Epithelial cell of proximal tubule (primary cell): ENCODE measurements at places on chromosomes 4 and X.

- peak; percentile 38 for DNase-seq
Observed at GRCh38 chr4:108849611-108850168, 86.8 kb upstream of the ETNPPL start.

GRCh38 chrX:118566359-118566758 is 70.7 kb downstream of the DOCK11 start:
- DNase-seq = no peak

DNA sequence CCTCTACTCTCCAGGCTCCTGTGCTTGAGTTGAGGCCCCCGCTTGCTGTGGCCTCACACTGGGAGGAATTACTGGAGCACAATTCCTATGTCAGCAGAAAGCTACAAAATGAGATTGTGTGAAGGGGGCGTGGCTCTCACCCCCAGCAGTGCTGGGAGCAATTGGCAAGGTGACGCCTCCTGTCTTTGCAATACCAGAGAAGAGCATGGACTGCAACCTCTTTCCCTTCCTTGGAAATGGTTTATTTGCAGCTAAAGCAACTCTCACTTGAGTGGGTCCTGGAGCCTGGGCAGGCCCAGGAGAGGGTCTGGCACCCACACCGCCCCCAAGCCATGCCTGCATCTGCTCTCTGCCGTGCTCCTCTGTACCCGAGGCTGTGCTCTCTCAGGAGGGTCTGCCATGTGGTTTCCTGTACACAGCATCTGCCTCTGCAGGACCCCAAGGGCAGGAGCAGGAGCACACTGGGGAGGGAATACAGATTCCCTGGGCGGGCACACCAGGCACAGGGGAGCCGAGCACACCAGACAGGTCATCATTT is 32.9 kb upstream of the HGFAC start:
- DNase-seq = no peak

DNA sequence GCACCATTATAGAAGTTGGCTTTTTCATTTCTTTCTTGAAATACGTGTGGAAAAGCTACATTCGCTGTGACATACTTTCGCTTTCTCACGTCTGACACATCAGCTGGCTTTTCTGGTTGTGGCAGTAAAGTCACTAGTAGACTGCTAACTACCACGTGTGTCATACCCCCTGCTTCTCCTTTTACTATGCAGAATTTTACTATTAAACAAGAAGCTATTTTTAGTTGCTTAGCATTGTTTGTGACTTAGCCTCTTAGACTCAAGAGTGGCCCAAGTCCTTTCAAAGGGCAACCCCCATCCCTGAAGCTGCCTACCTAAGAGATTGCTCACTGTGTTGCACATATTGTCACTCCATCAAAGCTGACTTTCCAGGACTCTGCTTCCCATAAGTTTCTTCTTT is 2.1 kb upstream of the IL2 start:
- DNase-seq = no peak

DNA sequence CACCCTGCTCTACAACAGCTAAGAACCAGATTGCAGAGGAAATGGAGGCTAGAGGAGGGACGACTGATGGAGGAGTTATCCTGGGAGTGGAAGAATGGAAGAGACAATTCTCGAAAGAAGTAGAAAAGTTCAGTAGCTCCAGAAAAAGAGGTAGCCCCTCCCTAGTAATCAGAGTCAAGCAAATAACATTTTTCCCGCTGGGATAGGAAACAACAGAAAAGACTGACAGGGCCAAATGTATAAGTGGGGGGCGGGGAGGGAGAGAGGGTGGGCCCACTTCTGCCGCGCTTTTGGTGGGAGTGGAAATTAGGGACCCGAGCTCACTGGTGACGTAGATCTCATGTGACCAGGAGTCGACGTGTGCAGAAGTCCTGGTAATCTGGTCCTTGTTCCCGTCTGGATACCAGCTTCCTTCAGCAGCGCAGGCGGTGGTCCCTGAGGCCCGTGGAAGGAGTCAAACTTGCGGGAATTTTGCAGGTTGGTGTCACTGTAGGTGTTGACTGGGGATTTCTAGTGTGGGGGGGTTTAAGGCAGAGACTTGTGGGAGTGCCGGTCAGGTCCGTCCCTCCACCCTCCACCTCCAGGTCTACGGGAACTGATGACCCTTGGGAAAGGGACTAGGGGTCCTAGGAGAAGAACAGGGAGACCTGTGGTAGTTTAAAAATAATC is at the start of gene TCEAL9:
TSS of gene TCEAL9 (plus strand) at position 377 of the 669 bp plus-strand sequence. CDS start 1,179 bp downstream, outside the sequence.
- DNase-seq = no peak

DNA sequence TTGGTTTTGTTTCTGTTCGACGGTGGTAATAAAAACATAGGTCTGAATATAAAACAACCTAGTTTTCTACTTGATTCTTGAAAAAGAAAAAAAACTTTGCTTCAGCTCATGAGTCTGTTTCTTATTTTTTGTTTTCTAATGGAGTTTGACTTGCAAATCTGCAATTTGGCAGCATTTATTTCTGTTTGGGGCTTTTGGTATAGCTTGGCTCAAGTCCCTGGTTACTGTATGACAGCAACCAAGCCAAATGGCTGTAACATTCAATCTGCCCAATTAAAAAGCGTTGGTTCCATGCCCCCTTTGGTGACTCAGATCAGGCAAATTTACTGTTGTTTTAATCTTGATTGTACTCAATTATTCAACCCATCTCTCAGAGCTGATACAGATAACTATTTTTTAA is 263.4 kb downstream of the GRIA3 start:
- no peak for DNase-seq

GRCh38 chrX:16953606-16954211 is 7.3 kb downstream of the REPS2 start:
- DNase-seq = no peak

DNA sequence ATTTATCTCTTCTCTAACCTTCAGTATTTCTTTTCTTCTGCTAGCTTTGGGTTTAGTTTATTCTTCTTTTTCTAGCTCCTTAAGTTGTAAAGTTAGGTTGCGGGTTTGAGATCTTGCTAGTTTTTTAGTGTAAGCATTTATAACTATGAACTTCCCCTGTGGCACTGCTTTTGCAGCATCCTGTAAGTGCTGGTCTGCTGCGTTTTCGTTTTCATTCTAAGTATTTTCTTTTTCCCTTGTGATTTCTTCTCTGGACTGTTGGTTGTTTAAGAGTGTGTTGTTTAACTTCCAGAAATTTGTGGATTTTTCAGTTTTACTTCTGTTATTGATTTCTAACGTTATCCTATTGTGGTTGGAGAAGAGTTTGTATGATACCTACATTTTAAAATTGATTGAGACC is 11.0 kb upstream of the CTBP1 start:
- DNase-seq = no peak

DNA sequence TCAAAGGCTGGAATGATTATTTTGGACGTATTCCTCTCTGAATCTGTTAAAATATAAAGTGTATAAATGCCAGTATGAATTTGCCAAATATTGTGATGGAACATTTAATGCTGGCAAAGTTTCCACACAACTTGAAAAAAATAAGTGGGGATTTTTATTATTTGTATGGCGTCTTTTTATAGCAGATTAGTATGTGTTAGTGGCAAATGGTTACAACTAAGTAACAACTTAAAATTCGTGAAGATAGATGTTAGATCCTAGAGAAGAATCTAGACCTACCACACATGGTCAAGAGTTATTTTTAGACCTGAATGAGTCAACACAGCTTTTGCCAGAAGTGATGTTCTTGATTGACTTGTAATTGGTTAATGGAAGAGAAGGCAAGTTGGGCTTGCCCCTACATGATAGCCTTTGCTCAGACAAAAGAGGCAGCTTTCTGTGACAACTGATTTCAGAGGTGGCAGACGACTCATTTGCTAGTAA is 4.8 kb downstream of the CPE start:
- DNase-seq = no peak

GRCh38 chr4:7411896-7412553 is 22.7 kb downstream of the PSAPL1 start:
- no peak for DNase-seq
